CD8-positive, alpha-beta memory T cell (primary cell): ENCODE measurements at places on chromosomes 12 and 14.

DNA sequence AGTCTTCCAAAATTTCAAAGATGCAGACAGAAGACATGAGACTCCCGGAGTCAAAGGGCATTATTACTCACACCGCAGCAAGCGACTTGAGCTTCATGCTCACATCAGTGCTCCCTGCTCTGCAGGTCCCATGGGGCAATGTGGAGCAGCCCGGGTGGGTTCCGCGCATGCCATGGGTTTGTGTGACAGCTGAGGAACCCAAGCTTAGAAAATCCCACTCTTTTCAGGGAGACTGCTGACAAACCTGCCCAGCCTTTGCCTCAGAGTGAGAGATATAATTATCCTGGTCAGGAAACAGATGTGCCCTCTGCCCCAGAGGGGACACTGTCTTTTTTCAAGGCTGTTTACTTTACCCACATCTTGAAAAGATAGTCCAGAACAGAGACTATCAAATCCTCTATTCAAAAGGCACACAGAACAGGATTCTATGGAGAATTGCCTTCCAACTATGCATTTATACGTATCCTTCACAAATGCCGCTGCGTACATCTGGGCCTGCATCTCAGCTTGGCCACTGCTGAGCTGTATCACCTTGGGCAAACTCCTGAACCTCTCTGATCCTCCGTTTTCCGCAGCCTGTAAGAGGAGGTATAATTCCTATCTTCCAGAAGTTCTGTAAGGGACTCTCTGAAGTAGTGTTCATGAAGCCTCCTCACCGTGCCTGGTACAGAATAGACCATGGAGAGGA is 16.0 kb downstream of the C14orf132 start:
- no peaks in the 10 kb centered on the region for H3K36me3 ChIP-seq
- DNase-seq: no peak
- H3K27me3 ChIP-seq: no peaks in the 10 kb centered on the region
- H3K27ac ChIP-seq: no peak overlapping the region
- no peak overlapping the region for H3K4me3 ChIP-seq
- H3K4me1 ChIP-seq: no peaks in the 10 kb centered on the region

DNA sequence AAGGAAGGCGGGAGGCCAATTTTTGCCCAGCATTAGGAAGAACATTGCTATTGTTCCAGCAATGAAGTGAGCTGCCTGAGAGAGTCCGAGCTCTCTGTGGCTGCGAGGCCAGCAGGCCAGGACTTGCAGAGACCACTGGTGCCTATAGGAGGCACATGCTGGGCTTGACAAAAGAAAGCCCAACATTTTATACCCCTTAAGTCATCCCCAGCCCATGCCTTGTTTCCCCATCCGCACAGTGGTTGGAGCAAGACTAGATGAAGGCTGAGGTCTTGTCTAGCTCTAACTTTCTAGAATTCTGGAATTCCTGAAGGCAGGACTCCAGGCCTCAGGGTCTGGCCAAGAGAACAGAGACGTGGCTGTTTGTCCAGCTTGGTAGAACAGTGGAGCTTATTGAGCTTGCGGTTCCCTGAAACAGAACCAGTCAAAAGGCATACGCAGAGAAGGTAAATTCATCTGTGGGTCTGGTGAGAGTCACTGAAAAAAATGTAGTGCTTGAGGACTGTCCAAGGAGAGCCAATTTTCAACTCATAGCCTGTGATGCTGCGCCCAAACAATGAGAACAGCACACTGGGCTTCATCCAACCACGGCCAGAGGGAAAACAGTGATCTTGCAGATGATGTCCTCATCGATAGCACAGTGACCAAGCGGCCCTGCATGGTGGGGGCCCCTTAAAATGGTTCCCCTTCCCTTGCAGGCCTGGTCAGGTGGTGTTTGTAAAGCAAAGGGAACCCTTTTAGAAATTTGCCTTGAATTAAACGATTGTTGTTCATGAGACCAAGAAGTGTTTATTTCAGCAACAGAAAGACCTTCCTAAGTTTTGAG is 27.1 kb upstream of the COL2A1 start:
- H3K4me3 ChIP-seq: no peak overlapping the region
- H3K36me3 ChIP-seq: no peaks in the 10 kb centered on the region
- H3K4me1 ChIP-seq: no peaks in the 10 kb centered on the region

GRCh38 chr14:69285661-69286255 is 25.8 kb downstream of the GALNT16 start:
- H3K4me1 ChIP-seq: no peaks in the 10 kb centered on the region
- no peaks in the 10 kb centered on the region for H3K27me3 ChIP-seq
- no peak overlapping the region for H3K27ac ChIP-seq
- no peak for DNase-seq

GRCh38 chr12:48263617-48264016 is 60.5 kb upstream of the OR10AD1 start:
- H3K4me1 ChIP-seq: no peaks in the 10 kb centered on the region
- no peaks in the 10 kb centered on the region for H3K27me3 ChIP-seq
- no peak overlapping the region for H3K27ac ChIP-seq
- H3K4me3 ChIP-seq: no peak overlapping the region

DNA sequence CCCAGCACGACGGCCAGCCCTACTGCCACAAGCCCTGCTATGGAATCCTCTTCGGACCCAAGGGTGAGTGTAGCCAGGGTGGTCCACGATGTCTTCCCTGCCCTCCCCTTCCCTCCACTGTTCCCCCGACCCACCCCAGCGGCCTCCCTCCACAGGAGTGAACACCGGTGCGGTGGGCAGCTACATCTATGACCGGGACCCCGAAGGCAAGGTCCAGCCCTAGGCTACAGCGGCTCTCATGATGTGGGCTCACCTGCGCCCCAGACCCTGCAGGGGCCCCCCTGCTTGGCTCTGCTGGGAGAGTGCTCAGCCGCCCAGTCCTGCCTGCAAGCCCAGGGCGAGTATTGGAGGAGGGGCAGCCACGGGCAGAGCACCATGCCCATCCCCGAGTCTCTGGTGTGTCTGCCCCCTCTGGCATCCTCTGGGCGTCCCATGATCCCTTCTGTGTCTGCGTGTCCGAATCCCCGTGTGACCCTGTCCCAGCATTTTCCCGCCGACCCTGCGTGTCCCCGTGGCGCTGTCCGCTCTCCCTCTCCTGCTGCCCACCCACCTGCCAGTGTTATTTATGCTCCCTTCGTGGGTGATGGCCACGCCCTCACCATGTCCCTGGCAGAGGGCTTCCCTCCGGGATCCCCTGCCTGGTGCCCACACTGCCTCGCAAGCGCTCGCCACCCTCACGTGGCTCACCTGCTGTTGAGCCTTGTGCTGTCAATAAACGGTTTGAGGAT is 5.0 kb downstream of the CRIP2 start:
- peaks cover 78% of the 10 kb centered on the region for H3K4me1 ChIP-seq
- no peak overlapping the region for H3K27ac ChIP-seq
- H3K27me3 ChIP-seq: no peaks in the 10 kb centered on the region
- no peak overlapping the region for H3K4me3 ChIP-seq
- no peak for DNase-seq
- H3K36me3 ChIP-seq: no peaks in the 10 kb centered on the region

DNA sequence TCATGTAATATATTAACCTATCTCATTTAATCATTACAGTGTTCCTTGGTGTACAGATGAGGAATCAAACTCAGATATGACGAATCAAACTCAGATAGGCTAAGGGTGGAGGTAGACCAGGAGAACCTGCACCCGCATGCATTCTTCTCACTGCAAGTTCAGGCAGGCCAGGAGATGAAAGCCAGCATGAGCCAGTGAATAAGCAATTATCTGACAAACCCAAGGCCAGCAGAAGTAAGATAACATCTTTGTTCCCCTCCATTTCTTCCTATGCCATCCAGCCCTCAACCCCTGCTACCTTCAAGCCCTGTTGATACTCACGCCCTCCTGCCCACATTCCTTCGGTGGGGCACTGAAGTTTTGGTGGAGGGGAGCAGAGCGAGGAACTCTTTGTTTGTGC is 152.2 kb downstream of the ETV6 start:
- no peak for DNase-seq
- H3K36me3 ChIP-seq: no peaks in the 10 kb centered on the region
- no peak overlapping the region for H3K27ac ChIP-seq

DNA sequence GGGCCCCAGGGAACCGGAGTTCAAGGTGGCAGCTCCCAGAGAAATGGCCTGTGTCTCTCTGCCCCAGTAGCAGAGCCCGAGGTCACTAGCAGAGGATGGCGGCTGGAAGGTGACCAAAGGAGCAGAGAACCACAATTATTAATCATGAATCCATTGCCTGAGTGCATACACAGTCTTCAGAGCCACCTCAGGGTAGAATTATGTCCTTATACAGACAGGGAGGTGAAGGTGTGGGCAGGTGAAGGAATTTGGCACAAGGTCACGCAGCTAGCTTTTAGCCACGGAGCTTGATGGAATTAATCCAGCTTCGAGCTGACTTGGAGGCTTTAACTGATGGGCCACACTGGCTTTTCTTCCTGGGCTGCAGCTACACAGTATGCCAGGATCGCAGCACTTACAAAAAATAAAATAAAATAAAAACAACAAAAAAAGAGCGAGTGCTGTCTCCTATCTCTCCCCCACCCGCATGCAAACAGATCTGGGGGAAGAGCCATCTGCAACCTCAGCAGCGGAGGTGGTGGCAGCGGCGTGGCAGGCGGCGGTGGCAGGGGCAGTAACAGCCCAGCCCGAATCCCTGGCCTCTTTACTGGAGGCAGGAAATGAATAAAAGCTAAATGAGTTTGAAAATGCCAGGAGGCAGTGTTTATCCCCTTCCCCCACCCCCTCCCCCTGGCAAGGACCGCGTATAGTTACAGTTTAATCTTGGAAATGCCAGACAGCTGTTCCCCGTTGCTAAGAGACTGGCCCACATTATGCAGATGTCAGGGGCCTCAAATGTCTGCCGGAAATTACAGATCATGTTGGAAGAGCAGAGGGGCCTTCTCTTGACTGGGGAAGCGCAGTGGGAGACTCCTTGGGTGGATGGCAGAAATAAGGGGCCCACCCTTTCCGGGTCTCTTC is 93.5 kb downstream of the LRRC74A start:
- no peak for DNase-seq
- peaks cover 17% of the 10 kb centered on the region for H3K4me1 ChIP-seq
- no peak overlapping the region for H3K4me3 ChIP-seq
- no peaks in the 10 kb centered on the region for H3K27me3 ChIP-seq
- no peaks in the 10 kb centered on the region for H3K36me3 ChIP-seq
- H3K27ac ChIP-seq: no peak overlapping the region

DNA sequence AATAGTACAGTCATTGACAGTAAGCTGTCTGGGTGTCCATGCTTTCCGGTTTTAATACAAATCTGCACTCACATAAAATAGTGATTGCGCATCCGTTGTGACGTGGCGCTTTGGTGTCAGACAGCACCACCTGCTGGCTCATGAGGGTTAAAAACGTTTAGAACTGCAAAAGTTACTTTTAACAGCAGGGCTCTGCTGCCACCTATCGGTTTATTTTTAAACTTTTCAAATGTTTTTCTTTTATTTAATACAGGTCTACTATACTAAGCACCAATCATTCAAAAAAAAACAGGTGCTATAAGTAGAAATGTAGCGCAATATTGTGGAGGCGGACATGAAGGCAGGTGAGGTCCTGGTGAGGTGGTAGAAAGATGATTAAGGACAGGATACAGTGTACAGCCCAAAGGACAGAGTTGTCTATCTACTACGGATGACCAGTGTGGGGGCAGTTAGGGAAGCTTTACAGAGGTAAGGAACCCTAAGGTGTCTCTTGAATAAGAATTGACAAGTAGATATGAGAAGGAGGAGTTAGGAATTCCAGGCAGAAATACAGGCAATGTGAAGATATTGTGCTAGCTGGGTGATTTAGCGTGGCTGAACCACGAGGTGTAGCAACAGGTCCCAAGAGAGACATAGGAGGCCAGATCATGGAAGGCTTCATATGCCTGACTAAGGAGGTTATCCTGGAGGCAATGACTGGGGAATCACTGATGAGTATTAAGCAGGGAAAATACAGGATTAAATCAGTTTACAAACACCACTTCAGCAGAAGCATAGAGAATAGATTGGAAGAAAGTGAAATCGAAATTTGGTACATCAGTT is 91.5 kb upstream of the PRB2 start:
- DNase-seq: peak; percentile 63
- H3K4me1 ChIP-seq: peaks cover 3% of the 10 kb centered on the region
- no peak overlapping the region for H3K27ac ChIP-seq
- H3K36me3 ChIP-seq: no peaks in the 10 kb centered on the region

GRCh38 chr14:60652674-60653651 is 3.7 kb upstream of the SIX1 start:
- no peak overlapping the region for H3K27ac ChIP-seq
- peaks cover 34% of the 10 kb centered on the region for H3K4me1 ChIP-seq
- H3K27me3 ChIP-seq: peaks cover 82% of the 10 kb centered on the region
- H3K36me3 ChIP-seq: no peaks in the 10 kb centered on the region
- H3K4me3 ChIP-seq: no peak overlapping the region

DNA sequence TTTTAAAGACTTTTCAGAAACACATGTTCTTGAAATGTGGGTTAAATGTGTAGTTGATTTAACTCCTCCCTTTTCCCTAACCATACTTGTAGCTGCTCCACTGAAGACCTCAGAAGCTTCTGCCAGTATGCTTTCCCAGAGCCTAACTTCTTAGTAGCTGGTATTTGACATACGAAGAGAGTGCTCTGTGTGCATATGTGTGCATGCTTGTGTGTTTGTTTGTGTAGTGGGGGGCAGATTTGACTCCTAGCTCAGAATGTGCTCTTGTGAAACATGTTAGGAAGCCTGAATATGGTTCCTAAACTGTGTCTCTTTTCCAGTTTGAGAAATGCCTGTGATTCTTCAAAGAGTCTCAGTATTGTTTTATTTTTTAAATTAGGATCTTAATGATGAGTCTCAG is 420.4 kb downstream of the PCNX1 start:
- H3K4me1 ChIP-seq: peaks cover 49% of the 10 kb centered on the region
- no peak overlapping the region for H3K27ac ChIP-seq
- no peak overlapping the region for H3K4me3 ChIP-seq
- no peak for DNase-seq
- no peaks in the 10 kb centered on the region for H3K36me3 ChIP-seq

GRCh38 chr14:93116676-93117200 is 1.0 kb upstream of the ITPK1 start:
- peaks cover 32% of the 10 kb centered on the region for H3K4me1 ChIP-seq
- H3K4me3 ChIP-seq: peak overlapping the region; percentile 79
- DNase-seq: no peak
- H3K36me3 ChIP-seq: no peaks in the 10 kb centered on the region

- no peak for DNase-seq
- H3K4me1 ChIP-seq: no peaks in the 10 kb centered on the region
- no peaks in the 10 kb centered on the region for H3K27me3 ChIP-seq
- no peak overlapping the region for H3K4me3 ChIP-seq
Observed at GRCh38 chr12:58529114-58529665, 391.1 kb downstream of the LRIG3 start.

GRCh38 chr14:56056031-56056430 is 62.2 kb upstream of the PELI2 start:
- DNase-seq: no peak
- no peaks in the 10 kb centered on the region for H3K36me3 ChIP-seq
- no peak overlapping the region for H3K4me3 ChIP-seq
- no peaks in the 10 kb centered on the region for H3K27me3 ChIP-seq
- H3K4me1 ChIP-seq: no peaks in the 10 kb centered on the region
- H3K27ac ChIP-seq: no peak overlapping the region

DNA sequence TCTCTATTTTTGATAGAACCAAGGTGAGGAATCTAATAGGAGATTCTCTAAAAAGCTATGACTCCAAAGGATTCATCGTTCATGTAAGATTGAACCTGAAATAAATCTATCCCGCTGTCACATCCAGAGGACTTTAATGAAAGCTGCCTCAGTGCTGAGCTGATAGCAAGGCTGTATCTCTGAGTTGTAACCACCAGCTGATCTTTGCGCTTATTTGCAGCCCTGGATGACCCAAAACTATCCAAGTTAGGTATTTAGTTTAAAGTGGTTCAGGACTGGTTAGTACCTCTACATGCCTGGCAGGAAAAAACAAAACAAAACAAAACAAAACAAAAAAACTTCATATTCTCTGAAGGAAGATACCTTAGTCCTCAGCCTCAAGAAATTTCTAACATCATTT is 8.8 kb upstream of the ANKRD33 start:
- no peak overlapping the region for H3K27ac ChIP-seq
- DNase-seq: no peak
- no peaks in the 10 kb centered on the region for H3K4me1 ChIP-seq
- H3K4me3 ChIP-seq: no peak overlapping the region
